Epithelial cell of proximal tubule (primary cell): ENCODE measurements at places on chromosomes 3 and 15. TPM values are rescaled to one million over a fixed set of nuclear protein-coding genes. Genes with fewer than 3 reads are reported as not detected.

The STRA6 gene
- total RNA-seq = 1.9 and 3.9 TPM in 2 replicates

The IL5RA gene
- not detected in 2 replicates for total RNA-seq

The UCN2 gene
- total RNA-seq = 4.8 and 6.6 TPM in 2 replicates

The GOLIM4 gene
- 25.2 and 31.0 TPM in 2 replicates for total RNA-seq

GRCh38 chr15:96435841-96436240 is 105.3 kb downstream of the NR2F2 start:
- no peak for DNase-seq

GRCh38 chr3:4575381-4575780 is 82.2 kb downstream of the ITPR1 start:
- DNase-seq = no peak

GRCh38 chr15:64909546-64909945 is 2.2 kb upstream of the ANKDD1A start:
- DNase-seq = no peak

GRCh38 chr15:95262866-95263564 is 1031.7 kb downstream of the MCTP2 start:
- no peak for DNase-seq
